ENCODE measurements at places on chromosomes 16 and 17.

DNA sequence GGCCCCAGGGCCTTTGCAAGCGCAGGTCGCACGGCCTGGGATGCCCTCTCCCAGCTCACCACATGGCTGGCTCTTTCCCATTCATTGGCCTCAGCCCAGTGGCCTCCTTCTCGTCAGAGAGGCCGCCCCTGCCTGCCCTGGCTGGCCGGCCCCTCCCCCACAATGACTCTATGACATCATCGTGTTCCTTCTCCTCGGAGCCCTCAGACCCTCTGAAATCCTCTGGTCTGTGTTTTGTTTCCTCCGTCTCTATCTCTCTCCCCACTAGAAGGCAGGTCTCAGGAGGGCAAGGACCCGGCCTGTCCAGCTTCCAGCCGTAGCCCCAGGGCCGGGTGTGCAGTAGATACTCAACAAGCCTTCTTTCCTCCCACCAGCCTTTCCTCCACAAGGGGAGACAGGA lies 164.8 kb upstream of the FOXF1 start:
- no peak for DNase-seq

- peak; percentile 17 for DNase-seq
Observed at GRCh38 chr17:15171167-15172047, 93.7 kb downstream of the PMP22 start.

DNA sequence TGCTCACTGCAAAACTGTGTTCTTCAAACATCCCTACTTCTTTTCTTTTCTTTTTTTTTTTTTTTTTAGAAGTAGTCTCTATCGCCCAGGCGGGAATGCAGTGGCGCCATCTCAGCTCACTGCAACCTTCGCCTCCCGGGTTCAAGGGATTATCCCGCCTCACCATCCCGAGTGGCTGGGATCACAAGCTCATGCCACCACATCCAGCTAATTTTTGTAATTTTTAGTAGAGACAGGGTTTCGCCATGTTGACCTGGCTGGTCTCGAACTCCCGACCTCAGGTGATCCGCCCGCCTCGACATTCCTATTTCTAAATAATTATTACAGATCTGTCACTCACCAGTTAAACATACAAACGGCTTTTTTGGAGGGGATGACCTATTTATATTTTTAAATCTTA lies 1.0 kb upstream of the RNASEK start:
- DNase-seq = no peak

DNA sequence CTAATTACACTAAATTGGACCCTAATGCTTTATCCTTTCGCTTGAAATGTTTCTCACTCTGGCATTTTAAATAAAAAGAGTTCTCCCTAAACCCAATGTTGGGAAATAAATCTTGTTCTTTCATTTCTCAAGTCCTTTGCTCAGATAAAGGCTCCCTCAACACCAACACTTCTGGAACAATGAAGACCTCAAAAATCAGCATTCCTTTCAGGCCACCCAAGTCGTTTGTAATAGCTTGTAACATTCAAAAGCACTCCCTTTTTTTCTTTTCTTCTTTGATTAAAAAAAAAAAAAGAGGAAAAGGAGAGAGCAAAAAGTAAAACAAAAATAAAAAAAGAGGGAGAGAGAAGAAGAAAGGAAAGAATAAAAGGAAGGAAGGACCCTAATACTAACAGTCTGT lies 23.3 kb upstream of the FOXJ1 start:
- DNase-seq = no peak

GRCh38 chr16:22008215-22009059 lies 526 bp downstream of the MOSMO start:
- no peak for DNase-seq
